Fibroblast of skin of right biceps (primary cell): ENCODE measurements at places on chromosomes 1 and 21.

- peak; percentile 81 for DNase-seq
Observed at GRCh38 chr1:99943223-99943794, 26.5 kb upstream of the SLC35A3 start.

DNA sequence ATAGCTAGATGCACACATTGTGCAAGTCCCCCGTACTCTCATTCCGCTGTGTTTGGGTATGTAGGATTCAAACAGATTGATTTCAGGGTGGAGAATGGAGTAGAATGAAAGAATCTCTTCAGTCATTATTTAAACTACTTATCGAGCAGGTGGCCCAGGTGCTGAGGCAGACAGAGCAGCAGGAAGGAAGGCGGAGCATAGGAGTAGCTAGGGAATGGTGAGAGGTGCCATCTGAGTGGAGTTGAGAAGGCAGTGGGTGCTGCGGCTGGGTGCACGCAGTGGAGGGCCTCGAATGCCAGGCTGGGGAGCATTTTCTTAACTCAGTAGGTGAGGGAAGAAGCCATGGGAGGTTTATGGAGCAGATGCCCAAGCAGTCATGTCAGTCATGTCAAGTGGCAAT lies 45.2 kb upstream of the CD101 start:
- no peak for DNase-seq

DNA sequence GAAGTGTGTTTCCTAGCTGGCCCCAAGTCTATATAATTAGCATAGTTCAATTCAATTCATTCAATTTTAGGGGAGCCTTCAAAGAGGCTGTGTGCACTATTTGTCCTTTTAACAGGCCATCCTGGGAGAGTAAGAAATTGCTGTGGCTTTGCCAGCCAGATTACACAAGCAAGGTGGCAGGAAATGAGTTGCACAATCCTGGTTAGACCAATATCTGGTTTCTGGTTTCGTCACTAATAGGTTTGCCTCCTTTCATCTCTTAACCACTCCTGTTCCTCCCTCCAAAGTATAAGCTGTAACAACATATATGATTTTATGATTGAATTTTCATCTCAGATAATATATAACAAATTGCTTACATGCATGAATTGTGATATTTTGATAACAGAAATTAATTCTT lies 84.1 kb upstream of the NEGR1 start:
- DNase-seq = peak; percentile 37

DNA sequence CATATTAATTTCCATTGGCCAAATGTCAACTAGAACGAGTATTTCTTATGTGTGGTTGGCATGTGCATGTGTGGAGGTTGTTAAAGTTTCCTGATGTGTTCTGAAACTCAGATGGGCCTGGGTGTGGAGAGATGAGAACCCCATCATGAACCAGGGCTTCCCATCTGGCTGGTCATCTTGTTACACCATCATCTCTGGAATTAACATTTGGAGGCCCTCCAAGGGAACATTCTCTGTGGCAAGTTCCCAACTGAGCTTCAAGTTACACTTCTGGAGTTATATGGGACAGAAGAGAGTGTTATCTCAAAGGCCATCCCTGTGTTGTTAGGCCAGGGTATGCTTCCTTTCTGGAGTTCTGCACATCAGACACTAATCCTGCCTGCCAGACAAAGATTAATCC lies 183.6 kb downstream of the TTLL7 start:
- peak; percentile 78 for DNase-seq
